ENCODE measurements at places on chromosomes 3 and 15.

DNA sequence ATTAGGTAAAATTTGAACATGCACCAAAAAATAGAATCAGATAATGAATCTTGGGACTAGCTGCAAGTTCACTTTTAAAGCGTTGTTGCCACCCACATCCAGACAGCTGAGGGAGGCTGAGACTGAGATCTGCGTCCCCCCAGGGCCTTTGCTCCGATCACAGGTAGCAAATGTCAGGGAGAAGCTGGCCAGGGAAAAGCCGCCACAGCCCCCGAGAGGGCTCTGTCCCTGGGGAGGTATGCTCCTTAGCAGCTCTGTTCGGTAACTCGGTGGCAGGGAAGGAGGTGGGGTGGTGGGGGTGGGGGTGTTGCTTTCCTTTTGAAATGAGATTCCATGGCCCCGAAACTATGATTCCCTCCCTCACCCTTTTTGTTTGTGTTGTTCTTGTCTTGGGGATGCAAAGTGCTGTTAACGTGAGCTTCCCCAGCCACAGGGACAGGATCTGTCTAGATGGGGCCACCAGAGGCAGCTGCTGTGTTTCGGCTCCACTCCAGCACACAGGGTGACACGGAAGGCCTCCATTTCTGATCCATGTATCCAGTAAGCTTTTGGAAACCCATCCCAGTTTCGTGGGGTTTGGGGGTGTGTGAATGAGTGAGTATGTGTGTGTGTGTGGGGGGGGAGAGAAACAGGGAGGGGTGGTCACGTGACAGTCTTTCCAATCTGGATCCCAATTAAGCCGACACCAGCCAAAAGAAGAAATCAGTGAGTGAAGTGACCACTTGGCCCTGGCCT lies 1.1 kb upstream of the MINAR1 start:
- H3K27ac ChIP-seq: no peak overlapping the region
- H3K4me1 ChIP-seq: peaks cover 6% of the 10 kb centered on the region
- peaks cover 57% of the 10 kb centered on the region for H3K27me3 ChIP-seq
- no peaks in the 10 kb centered on the region for H3K36me3 ChIP-seq
- no peak for DNase-seq

DNA sequence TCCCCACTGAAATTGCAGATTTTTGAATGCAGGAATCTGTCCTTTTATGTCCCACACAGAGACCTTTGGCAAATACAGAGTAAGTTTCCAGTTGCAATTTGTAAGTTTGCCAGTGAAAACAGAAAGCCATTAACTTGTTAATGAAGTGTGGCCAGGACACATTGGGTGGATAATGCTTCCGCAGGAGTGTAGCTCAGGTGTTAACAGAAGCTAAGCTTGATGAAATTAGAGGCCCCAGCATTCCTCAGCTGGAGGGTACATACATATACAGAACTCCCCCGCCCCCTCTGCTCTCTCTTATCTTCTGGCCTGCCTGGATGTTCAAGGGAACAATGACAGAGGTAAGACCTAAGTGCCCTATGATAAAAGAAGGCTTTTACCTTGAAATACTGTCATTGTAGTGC lies 8.1 kb upstream of the LRRC2 start:
- DNase-seq: no peak
- no peak overlapping the region for H3K27ac ChIP-seq
- peaks cover 3% of the 10 kb centered on the region for H3K36me3 ChIP-seq
- no peaks in the 10 kb centered on the region for H3K4me1 ChIP-seq
- no peaks in the 10 kb centered on the region for H3K27me3 ChIP-seq

DNA sequence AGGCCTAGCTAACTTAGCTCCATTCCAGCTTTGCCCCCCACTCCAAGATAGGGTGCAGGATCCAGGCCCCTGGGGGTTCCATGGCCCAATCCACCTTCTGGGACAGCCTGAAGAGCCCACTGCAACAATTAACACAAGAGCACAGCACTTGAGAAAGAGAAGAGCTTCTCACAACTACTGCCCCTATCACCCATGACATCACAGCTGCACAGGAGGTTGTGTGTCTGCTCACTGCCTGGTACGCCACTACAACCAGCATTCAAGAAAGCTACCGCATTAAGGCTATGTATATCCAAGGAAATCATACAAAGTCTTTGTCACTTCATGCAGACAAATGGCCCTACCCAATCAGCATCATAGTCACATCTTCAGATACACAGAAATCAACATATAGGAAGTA lies 62.0 kb downstream of the MYO5A start:
- no peaks in the 10 kb centered on the region for H3K27me3 ChIP-seq
- no peak for DNase-seq
- peak overlapping the region; percentile 55 for H3K4me3 ChIP-seq
- H3K27ac ChIP-seq: peak overlapping the region; percentile 97
- H3K4me1 ChIP-seq: peaks cover 30% of the 10 kb centered on the region

- no peak overlapping the region for H3K27ac ChIP-seq
- H3K36me3 ChIP-seq: no peaks in the 10 kb centered on the region
- H3K27me3 ChIP-seq: no peaks in the 10 kb centered on the region
- no peak for DNase-seq
Measured at GRCh38 chr3:34676436-34676835, 878.0 kb downstream of the PDCD6IP start.

DNA sequence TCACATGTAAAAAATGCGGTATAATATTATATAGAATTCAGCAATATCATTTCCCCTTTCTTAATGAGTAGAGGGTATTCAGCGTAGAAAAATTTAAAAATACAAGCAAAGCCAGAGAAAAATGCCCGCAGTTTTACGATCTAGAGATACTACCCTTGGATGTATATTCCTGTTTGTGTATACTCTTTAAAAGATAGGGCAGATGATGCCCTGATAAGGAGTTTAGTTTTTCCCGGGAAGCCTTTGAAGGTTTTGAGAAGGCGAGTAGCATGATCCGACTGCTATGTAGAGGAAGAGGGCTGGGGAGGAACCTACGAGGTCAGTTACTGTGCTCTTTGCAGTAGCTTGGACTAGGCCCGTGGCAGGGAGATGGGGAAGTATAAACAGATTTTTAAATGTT lies 1.2 kb downstream of the YEATS2 start:
- peak overlapping the region; percentile 58 for H3K27ac ChIP-seq
- DNase-seq: no peak
- H3K27me3 ChIP-seq: no peaks in the 10 kb centered on the region
- peaks cover 6% of the 10 kb centered on the region for H3K36me3 ChIP-seq
- H3K4me1 ChIP-seq: peaks cover 31% of the 10 kb centered on the region

DNA sequence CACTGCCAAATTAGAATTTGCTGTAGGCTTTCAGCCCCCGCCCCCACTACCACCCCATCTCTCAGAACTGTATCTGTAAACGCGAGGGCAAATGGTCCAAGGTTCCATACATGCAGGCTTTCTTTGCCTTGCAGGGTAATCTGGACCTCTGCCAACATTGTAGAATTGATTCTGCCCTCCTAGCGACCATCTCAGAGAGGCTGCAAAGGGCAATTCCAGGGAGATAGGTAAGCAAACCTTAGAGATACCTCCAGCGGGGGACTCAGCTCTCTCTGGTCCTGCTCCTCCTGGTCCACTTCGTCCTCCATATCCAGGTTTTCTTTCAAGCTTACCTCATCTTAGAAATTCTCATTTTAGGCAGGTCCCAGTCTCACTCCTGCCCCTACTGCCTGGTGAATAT lies 64.4 kb downstream of the SLMAP start:
- H3K27ac ChIP-seq: no peak overlapping the region
- no peak for DNase-seq
- H3K36me3 ChIP-seq: peaks cover 2% of the 10 kb centered on the region
- H3K4me1 ChIP-seq: peaks cover 26% of the 10 kb centered on the region
- H3K27me3 ChIP-seq: no peaks in the 10 kb centered on the region

GRCh38 chr15:27989427-27989826 lies 109.7 kb downstream of the OCA2 start:
- no peak for DNase-seq
- no peaks in the 10 kb centered on the region for H3K36me3 ChIP-seq
- H3K27me3 ChIP-seq: peaks cover 21% of the 10 kb centered on the region
- H3K4me1 ChIP-seq: no peaks in the 10 kb centered on the region
- no peak overlapping the region for H3K27ac ChIP-seq

- H3K4me1 ChIP-seq: no peaks in the 10 kb centered on the region
- H3K27me3 ChIP-seq: peaks cover 39% of the 10 kb centered on the region
- H3K27ac ChIP-seq: no peak overlapping the region
- no peaks in the 10 kb centered on the region for H3K36me3 ChIP-seq
- DNase-seq: no peak
Measured at GRCh38 chr15:101547737-101548136, 58.2 kb upstream of the PCSK6 start.

GRCh38 chr3:32725721-32726120 lies 40.7 kb downstream of the CNOT10 start:
- H3K27me3 ChIP-seq: no peaks in the 10 kb centered on the region
- H3K4me1 ChIP-seq: no peaks in the 10 kb centered on the region
- H3K27ac ChIP-seq: no peak overlapping the region
- DNase-seq: no peak
- H3K4me3 ChIP-seq: no peak overlapping the region
- peaks cover 60% of the 10 kb centered on the region for H3K36me3 ChIP-seq

DNA sequence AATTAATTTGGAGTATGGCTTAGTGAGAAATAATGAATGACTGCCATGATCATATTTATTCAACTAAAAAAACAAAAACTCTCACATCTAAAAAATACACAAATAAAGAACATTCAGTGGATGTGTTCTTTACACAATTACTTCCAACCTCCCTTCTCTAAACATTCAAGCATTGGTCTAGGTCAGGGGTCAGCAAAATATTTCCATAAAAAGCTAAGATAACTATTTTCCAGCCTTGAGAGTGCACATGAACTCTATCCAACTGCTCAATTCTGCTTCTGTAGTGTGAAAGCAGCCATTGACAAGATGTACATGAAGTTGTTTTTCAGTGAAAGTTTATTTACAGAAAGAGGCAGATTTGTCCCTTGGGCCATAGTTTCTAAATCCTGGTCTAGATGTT lies 406.3 kb downstream of the MAGI1 start:
- H3K4me3 ChIP-seq: no peak overlapping the region
- DNase-seq: no peak
- H3K27ac ChIP-seq: no peak overlapping the region
- H3K27me3 ChIP-seq: no peaks in the 10 kb centered on the region
- peaks cover 4% of the 10 kb centered on the region for H3K36me3 ChIP-seq
- H3K4me1 ChIP-seq: no peaks in the 10 kb centered on the region

DNA sequence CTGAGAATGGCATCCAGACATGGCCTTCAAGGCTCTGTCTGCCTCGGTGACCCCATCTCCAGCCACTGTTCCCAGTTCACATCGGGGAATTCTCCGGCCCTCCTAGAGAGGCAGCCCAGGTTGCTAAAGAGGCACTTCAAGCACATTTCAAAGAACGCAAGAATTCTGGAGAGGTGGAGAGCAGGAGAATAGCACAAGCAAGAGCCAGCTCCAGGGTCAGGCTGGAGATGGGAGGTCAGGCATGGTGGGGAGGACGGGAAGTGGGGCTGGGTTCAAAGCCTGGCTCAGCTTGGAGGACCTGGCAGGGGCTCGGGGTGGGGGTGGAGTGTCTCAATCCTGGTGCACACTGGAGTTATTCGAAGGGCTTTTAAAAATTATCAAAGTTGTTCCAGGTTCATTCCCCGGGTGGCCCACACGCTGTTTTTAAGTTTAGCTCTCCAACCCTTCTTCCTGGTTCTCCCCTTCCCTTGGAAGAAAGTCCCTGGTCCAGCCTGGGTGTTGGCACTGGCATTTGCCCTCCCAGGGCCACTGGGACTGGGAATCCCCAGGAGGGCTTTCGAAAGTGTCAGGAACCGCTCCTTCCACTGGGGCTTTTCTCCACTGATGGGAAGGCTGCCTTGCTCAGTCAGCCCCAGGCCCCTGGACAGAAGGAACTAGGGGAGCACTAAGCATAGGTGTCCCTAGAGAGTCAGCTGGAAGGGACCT lies 35.8 kb downstream of the ZNF710 start:
- H3K27me3 ChIP-seq: no peaks in the 10 kb centered on the region
- peak overlapping the region; percentile 91 for H3K27ac ChIP-seq
- peaks cover 19% of the 10 kb centered on the region for H3K36me3 ChIP-seq
- no peak for DNase-seq

DNA sequence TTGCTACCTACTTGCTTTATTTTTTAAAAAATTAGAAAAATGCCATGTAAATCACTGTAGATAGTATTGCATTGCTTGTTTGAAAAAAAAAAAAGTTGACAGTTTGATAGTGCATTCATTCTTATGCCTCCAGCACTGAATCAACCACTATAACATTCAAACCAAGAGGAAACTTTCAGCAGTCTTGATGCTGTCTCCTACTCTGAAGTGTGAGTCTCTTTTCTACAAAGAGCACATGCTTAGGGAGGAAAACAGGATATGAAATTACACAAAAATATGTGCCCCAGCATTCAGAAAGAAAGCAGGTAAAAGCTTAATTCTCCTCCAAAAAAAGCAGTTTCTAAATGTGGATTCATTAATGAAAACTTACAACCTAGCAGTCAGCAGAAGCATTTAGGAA lies 78.3 kb downstream of the ZBTB20 start:
- peaks cover 8% of the 10 kb centered on the region for H3K36me3 ChIP-seq
- no peaks in the 10 kb centered on the region for H3K27me3 ChIP-seq
- peaks cover 8% of the 10 kb centered on the region for H3K4me1 ChIP-seq
- DNase-seq: no peak
- no peak overlapping the region for H3K4me3 ChIP-seq

DNA sequence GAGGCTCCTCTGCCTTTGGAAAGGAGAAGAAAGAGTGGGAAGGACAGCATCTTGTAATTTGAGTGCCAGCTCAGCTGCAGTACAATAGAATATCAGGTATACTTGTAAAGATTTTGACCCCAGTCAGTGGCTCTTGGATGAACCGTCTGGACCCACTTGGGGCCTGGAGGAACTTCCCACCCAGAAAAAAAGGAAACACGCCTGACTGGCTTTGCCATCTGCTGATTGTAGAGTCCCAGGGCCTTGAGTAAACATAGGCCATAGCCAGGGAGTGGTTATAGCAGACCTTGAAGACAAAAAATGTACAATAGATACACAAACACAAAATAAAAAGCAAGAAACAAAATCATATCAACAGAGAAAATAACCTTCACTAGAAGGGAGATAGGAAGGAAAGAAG lies 112.1 kb downstream of the GOLIM4 start:
- no peaks in the 10 kb centered on the region for H3K36me3 ChIP-seq
- no peaks in the 10 kb centered on the region for H3K27me3 ChIP-seq
- no peak overlapping the region for H3K4me3 ChIP-seq

GRCh38 chr3:46676601-46677410 lies 16.7 kb downstream of the ALS2CL start:
- H3K27ac ChIP-seq: no peak overlapping the region

DNA sequence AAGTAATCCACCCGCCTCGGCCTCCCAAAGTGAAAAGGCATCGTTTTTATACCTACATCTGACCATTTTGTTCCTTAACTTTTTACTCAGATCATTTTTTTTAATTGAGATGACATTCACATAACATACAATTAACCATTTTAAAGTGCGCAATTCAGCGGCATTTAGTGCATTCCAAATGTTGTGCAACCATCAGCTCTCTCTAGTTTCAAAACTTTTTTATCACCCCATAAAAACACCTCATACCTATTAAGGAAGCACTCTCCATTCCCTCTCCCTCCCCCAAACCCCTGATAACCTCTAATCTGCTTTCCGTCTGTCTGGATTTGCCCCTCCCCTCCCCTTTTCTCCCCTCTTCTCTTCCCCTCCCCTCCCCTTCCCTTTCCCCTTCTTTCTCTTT lies 310.1 kb downstream of the UACA start:
- peaks cover 8% of the 10 kb centered on the region for H3K27me3 ChIP-seq
- no peak for DNase-seq
- no peak overlapping the region for H3K4me3 ChIP-seq
- H3K4me1 ChIP-seq: peaks cover 16% of the 10 kb centered on the region
